ENCODE measurements at places on chromosomes 12 and 14. TPM values are rescaled to one million over a fixed set of nuclear protein-coding genes. Genes with fewer than 3 reads are reported as not detected.

GRCh38 chr14:47821135-47821534, 145.7 kb upstream of the MDGA2 start:
- no peak for DNase-seq

DNA sequence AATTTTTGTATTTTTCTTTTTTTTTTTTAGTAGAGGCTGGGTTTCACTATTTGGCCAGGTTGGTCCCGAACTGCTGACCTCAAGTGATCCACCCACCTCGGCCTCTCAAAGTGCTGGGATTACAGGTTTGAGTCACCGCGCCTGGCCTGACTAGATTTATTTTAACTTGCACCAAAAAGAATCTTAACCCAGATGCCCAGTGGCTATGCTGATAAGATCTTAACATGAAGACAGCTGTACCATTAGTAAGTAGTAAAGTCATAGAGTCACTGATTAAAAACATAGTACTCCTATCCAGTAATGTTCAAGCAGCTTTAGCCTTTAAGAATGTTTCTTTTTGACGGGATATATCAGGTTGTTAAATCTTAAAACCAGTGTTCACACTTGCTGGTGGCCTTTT, 1061.8 kb upstream of the FLRT2 start:
- DNase-seq: no peak

- DNase-seq: no peak
These were observed 188.2 kb downstream of the PLCZ1 start for GRCh38 chr12:18549598-18549997.

- no peak for DNase-seq
These were observed 38.7 kb upstream of the DUSP6 start for GRCh38 chr12:89390802-89391673.

- DNase-seq: no peak
These were observed 1266.1 kb downstream of the LRFN5 start for GRCh38 chr14:42872786-42873185.

DNA sequence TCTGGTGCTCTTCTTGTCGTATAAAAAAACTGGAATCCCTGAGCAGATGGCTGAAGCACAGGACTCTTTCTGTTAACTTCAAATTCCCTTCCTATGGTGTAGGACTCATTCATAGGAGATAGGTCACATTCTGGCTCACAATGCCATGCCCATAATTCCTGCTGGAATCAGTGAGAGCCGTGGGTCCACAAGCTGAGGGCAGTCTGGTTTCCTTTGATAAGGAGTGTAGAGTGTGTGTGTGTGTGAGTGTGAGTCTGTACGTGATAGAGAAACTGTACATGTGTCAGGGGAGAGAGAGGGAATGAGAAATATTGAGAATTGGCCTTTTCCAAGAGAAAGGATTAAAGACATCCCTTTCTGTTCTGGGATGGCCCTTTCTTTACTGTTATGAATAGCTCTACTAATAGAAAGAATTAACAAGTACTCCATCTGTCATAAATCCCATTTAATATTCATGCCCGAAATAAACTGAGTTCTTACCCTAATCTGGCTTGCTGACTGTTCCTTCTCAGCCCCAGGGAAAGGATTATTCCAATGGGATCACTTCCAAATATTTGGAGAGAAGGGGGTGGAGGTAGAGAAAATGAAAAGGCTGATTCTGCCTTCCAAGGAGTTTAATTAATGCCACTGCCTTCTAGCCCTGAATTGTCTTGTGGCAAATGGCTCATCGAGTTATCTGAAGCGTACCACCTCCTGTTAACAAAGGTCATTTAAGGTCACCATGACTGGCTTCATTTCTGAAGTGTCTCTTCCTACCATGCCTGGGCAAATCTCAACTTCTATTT, 79.0 kb downstream of the TMX1 start:
- DNase-seq: no peak

- no peak for DNase-seq
These were observed 652.7 kb upstream of the MIS18BP1 start for GRCh38 chr14:45905672-45906071.

- DNase-seq: no peak
These were observed 120.0 kb downstream of the PRICKLE1 start for GRCh38 chr12:42469355-42470175.

DNA sequence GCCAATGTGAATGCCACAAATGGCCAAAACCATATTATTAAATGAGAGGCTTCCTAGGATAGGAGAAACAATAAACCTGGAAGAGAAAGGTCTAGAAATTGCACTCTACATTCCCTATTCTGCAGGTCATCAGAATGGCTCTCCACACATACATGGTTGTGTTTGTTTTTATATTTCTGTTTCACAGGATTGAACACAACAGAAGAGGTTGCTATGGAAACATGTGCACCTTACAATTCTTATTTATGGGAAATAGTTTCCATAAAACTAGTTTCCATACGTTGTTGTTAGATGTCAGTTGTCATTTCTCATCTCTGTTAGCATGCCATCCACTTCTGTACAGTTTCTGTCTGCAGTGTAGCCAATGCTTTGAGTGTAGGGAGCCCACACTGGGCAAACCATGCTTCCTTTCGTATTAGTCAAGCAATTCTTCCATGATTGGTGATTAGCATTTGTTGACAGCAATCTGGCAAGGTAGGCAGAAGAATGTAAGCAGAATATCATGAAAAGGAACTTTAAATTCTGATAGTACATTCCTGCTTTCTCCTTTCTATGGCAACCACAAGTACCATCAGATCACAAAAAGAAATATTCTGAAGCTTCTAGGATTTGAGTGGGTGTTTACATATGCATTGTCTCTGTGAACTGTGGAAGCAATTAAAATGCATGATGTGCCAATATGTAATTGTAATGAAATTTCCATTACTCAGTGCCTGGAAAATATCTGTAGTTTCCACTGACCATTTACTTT, 141.6 kb upstream of the AVPR1A start:
- DNase-seq: peak; percentile 53

DNA sequence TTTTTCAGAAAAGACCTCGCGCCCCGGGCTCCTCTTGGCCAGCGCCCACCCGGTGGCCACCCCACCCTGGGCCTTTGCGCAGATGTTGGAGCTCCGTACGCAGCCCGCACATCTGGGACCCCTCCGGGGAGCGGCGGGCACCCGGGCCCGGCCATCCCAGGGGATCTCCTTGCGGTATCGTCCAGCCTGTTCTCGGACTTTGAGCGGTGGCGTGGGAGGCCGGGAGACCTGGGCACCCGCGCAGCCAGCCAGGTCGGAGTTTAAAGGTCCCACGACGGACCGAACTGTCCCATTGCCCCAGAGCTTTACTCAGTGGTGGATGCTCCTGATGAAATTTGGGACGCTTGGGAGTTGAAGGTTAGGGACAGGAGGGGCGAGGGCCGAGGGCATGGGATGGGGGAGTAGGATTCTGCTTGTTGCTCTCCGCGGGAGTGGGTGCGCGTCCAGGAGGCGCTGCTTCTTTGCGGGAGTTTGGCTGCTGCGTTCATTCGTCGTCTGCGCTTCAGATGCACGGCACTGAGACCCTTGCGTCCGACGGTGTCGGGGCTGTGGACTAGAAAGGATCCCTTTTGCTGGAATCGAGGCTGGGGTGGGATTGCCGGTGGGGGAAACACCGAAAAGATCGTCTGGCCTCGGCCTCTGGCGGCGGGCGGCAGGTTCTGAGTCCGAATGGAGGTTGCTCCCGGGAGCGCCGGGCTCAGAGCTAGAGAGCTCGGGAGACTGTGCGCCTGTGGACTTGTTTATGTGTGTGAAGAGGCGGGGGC, 1.4 kb downstream of the NTF3 start:
- peak; percentile 67 for DNase-seq

- DNase-seq: no peak
These were observed 119.2 kb upstream of the NCOR2 start for GRCh38 chr12:124686370-124687173.

DNA sequence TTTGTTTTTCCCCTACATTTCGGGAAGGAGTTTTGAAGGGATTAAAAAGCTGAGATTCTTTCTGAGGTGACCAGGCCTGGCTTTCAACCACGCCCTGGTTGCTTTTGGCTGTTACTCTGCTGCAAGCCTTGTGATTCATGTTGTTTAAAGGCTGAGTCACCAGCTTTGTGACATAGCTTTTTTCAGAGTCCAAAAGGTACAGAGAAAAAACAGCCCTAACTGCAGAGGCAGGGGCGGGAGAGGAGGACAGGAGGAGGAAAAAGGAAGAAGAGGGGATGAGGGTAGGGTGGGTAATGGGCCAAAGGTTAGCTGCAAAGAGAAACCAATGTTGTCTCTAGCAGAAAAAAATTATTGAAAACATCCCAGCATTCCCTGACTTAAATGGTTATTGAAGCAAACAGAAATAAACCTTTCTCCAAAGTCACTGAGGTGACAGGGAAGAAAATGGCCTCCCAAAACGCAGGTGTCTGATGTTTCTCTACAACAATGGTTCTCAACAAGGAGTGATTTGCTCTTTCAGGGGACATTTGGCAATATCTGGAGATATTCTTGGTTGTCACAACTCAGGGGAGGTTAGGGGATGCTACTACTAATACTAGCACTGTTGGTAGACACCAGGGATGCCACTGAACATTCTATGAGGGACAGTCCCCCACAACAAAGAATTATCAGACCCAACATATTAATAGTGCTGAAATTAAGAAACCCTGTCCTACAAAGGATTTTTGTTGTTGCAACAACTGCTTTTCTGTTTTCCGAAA, 2.1 kb upstream of the UBC start:
- DNase-seq: peak; percentile 52

DNA sequence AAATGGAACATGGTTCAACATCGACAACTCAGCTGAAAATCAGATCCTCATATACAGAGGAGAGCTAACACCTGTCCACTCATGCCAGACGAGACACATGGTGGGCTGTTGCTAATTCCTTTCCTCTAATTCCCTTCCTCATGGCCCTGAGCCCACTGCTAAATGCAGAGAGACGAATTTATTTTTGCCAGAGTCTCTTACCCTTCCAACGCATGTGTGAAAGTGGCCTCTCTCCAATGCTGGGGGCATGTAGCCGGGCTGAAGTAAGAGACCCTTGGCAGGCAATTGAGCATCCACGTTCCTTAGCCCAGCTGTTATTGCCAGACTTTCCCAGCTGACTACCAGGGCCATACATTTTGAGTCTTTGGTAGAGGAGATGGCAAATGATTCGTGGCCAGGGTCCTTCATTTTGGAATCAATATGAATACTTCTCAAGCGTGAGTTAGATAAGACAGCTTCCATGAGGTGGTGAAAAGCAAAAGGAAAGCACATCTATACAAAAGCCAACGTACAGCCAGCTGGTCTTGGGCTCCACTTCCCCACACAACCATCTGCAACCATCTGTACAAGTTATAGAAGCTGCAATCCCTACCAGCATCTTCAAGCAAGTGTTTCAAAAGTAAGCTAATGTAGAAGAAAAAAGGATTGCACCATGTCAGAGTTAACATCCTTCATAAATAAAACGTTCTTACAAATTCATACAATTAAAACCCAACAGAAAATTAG, 28.6 kb downstream of the CORO1C start:
- DNase-seq: peak; percentile 95

GRCh38 chr12:132053338-132054330, 90.5 kb downstream of the DDX51 start:
- DNase-seq: no peak

DNA sequence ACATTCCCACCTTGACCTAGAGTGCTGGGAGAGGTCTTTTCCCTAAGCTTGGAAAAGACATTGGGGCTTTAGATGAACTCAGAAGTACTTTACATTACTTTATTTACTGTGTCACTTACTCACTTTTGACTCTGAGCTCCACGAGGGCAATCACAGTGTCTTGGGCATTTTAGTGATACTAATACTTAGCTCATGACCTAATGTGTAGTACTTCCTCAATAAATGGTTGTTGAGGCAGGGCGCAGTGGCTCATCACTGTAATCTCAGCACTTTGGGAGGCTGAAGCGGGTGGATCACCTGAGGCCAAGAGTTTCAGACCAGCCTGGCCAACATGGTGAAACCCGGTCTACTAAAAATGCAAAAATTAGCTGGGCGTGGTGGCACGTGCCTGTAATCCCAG, 19.8 kb upstream of the SNAPC1 start:
- DNase-seq: no peak

- no peak for DNase-seq
These were observed 114.4 kb downstream of the SCN8A start for GRCh38 chr12:51705450-51705849.

- DNase-seq: no peak
These were observed 281.8 kb upstream of the SOX5 start for GRCh38 chr12:24231298-24231697.

DNA sequence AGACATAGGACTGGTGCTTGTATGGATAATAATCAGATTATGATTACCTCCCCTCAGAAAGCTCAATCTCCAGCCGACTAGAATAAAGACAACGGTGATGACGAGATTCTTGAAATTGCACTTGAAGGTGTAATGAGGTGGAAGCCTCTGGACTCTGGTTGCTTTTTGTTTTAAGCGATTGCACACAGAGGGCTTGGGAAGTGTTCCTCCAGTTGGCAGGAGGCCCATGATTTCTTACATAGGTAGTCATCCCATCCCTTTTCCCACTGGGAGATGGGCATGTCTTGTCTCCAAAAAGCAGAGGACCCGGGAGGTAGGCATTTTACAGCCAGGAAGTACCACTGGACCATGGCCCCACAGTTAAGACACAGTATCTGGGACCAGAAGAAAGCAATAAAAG, 165.7 kb upstream of the FKBP4 start:
- no peak for DNase-seq

DNA sequence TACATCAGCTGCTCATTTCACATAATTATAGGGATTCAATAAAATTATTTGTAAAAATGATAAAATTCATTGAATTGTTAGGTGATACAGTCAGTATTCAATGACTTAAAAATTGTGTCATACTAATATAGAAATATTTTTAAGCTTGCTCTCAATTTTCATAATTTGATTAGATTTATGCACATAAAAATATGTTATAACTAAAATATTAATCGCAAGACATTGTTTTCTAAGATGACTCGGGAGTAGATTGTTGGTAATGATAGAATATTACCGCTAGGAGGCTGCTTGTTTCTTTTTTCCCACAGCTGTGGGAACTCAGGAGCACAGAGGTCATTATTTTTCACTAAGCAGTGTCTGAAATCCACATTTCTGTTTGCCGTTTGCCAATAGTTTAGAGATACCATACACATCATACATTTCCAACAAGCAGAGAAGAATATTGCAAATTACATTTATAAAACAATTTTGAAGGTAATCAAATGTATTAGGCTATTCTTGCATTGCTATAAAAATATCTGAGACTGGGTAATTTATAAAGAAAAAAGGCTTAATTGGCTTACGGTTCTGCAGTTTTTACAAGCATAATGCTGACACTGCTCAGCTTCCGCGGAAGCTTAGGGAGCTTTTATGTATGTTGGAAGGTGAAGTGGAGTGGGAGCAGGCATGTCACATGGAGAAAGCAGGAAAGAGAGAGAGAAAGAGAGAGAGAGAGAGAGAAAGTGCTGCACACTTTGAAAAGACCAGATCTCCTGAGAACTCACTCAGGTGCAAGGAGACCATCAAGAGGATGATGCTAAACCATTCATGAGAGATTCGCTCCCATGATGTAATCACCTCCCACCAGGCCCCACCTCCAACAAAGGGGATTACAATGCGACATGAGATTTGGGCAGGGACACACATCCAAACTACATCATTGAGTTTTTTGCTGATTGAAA, 9.2 kb downstream of the CD69 start:
- DNase-seq: peak; percentile 31

The ATXN7L3B gene
- 49.9 TPM for total RNA-seq

The PTPN6 gene
- total RNA-seq: 11.4 TPM

The PZP gene
- not detected for total RNA-seq

The SMOC1 gene
- total RNA-seq: 4.0 TPM

The DHRS2 gene
- not detected for total RNA-seq

The GALNT16 gene
- 17.3 TPM for total RNA-seq

The LETMD1 gene
- total RNA-seq: 57.2 TPM

The PLEKHD1 gene
- 0.21 TPM for total RNA-seq

The RBMS2 gene
- 18.1 TPM for total RNA-seq

The TMEM229B gene
- total RNA-seq: 1.6 TPM

The SLC39A2 gene
- total RNA-seq: 5.6 TPM

The FOXM1 gene
- 6.8 TPM for total RNA-seq

The KRT6A gene
- total RNA-seq: 299 TPM

The SLC10A1 gene
- not detected for total RNA-seq
